ENCODE measurements at places on chromosomes 6 and 20. TPM values are rescaled to one million over a fixed set of nuclear protein-coding genes. Genes with fewer than 3 reads are reported as not detected.

DNA sequence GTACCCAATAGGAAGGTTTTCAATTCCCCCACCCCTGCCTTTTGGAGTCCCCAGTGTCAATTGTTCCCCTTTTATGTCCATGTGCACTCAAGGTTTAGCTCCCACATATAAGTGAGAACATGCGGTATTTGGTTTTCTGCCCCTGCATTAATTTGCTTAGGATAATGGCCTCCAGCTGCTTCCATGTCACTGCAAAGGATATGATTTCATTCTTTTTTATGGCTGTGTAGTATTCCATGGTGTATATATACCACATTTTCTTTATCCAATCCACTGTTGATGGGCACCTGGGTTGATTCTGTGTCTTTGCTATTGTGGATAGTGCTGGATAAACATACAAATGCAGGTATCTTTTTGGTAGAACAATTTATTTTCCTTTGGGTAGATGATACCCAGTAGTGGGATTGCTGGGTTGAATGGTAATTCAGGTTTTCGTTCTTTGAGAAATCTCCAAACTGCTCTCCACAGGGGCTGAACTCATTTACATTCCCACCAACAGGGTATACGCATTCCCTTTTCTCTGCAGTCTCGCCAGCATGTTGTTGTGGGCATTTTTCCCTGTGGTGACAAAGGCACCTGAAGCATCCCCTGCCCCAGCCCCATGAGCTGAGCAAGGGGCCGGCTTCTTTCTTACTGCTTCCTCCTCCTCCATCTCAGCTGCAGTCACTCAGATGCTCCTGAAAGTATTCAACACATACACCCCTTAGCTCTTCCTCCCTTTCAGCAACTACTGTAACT lies 66.7 kb downstream of the ELOVL2 start:
- no peak overlapping the region for H3K4me3 ChIP-seq
- no peak for DNase-seq
- H3K27me3 ChIP-seq = no peaks in the 10 kb centered on the region
- H3K27ac ChIP-seq = no peak overlapping the region

DNA sequence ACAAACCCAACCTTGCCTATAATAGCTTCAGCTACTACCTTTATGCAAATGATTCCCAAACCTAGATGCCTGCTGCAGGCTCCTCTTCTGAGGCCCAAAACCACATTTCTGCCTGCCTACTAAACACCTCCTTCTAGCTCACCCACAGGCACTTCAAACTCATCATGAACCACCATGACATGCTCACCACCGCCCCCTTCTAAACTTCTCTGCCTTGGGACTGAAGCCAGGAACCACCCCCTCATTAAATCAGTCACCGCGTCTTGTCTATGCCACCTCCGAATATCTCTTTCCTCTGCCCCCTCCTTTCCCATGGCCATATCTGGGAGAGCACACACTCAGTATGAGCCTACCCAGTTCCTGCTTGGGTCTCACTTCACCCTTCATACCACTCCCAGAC lies 101.2 kb downstream of the SNAP25 start:
- no peak for DNase-seq
- H3K4me1 ChIP-seq = no peaks in the 10 kb centered on the region
- H3K27me3 ChIP-seq = no peaks in the 10 kb centered on the region
- no peaks in the 10 kb centered on the region for H3K36me3 ChIP-seq
- no peak overlapping the region for H3K4me3 ChIP-seq

GRCh38 chr6:165843121-165843520 lies 180.1 kb upstream of the PDE10A start:
- no peaks in the 10 kb centered on the region for H3K36me3 ChIP-seq
- peaks cover 4% of the 10 kb centered on the region for H3K27me3 ChIP-seq

DNA sequence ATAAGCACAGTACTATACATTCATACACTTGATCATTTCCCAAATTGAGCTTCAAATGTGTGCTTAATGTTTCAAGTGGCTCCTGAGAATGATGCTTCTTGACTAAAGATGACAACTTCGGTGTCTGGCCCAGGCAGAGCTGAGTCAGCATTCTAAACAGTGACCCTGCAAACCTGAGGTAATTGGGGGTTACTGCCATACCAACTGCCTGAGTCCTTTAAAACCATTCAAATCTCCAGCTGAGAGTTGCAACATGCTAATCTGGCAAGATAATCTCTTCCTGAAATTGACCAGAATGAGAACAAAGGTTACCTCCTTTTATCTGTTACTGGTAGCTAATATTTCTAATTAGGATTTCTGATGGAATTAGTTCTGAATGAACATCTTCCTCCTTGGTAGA lies 8.2 kb downstream of the BACH2 start:
- H3K4me1 ChIP-seq = peaks cover 17% of the 10 kb centered on the region
- H3K27ac ChIP-seq = no peak overlapping the region
- no peaks in the 10 kb centered on the region for H3K36me3 ChIP-seq

DNA sequence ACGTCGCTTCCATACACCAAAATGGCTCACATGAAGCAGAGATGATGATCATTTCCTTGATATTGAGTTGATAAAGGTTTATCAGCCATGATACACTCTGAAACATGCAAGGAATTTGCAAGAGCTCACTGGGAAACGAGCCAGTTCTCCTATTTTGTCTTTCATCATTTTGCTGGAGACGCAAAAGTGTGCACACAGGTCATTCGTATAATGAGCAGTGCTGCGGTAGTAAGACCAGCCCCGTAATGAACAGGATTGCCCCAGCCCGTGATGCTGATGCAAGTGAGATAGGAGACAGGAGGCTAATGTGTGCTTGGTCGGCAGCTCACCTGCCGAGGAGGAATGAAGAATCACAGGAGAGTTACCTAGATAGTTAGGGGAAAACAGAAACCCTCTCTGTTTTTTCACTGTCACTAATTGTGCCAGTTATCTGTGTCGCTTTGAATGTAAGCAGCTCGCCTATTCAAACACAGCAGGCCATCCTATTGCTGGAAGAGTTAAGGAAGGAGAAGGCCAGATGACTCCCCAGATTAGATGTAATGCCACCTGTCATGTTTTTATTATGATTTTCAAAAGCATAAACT lies 391.8 kb downstream of the SAMD5 start:
- no peak overlapping the region for H3K27ac ChIP-seq
- H3K36me3 ChIP-seq = no peaks in the 10 kb centered on the region
- DNase-seq = no peak

DNA sequence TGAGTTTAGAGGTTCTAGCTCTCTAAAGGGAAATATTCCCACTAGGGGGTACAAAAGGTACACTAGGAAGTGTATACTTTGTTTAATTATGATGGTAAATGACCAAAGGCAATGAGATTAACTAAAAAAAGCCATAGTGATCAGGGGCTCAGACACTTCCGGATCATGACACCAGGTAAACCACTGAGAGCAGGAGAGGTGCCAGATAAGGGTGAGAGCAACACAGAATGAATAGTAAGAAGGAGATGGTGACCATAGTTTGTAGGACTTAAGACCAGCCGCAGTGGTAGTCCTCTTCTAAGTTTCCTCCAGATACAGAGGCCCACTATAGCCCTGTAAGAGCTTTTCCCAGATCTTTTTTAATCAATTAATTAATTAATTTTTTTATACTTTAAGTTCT lies 40.8 kb downstream of the OR2J2 start:
- no peak overlapping the region for H3K4me3 ChIP-seq
- DNase-seq = no peak
- no peaks in the 10 kb centered on the region for H3K36me3 ChIP-seq
- no peaks in the 10 kb centered on the region for H3K4me1 ChIP-seq
- H3K27me3 ChIP-seq = no peaks in the 10 kb centered on the region
- H3K27ac ChIP-seq = no peak overlapping the region

GRCh38 chr6:123716506-123716905 lies 79.8 kb upstream of the TRDN start:
- no peak overlapping the region for H3K27ac ChIP-seq
- H3K4me3 ChIP-seq = no peak overlapping the region
- no peaks in the 10 kb centered on the region for H3K27me3 ChIP-seq
- H3K4me1 ChIP-seq = no peaks in the 10 kb centered on the region

GRCh38 chr6:106446287-106446885 lies 85.9 kb downstream of the CRYBG1 start:
- no peaks in the 10 kb centered on the region for H3K27me3 ChIP-seq
- no peak for DNase-seq
- H3K4me3 ChIP-seq = no peak overlapping the region
- no peaks in the 10 kb centered on the region for H3K4me1 ChIP-seq
- H3K36me3 ChIP-seq = no peaks in the 10 kb centered on the region
- H3K27ac ChIP-seq = no peak overlapping the region

GRCh38 chr6:112113431-112113830 lies 26.0 kb downstream of the FAM229B start:
- no peak for DNase-seq
- no peaks in the 10 kb centered on the region for H3K27me3 ChIP-seq
- H3K27ac ChIP-seq = no peak overlapping the region
- no peaks in the 10 kb centered on the region for H3K4me1 ChIP-seq
- no peaks in the 10 kb centered on the region for H3K36me3 ChIP-seq

DNA sequence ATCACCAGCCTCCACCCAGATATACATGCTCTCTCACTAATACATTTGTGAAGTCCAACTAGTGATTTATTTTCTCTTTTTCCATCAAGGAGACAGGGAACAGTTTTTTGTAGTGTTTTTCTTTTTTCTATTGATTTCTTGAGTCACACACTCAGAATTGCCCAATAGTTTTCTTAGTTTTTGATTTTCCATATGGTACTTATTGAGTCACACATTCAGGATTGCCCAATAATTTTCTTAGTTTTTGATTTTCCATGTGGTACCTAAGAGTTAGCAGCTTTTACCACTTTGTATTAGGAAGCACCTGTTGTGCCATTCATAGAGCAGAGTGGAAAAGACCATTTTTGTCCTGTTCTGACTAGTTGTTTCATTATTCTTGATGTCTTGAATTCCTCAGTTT lies 1268.8 kb downstream of the EPHA7 start:
- no peaks in the 10 kb centered on the region for H3K36me3 ChIP-seq
- H3K4me3 ChIP-seq = no peak overlapping the region
- no peaks in the 10 kb centered on the region for H3K4me1 ChIP-seq
- no peak for DNase-seq

Gene CD83
- total RNA-seq = 26.0 TPM

Gene PAK1IP1
- 8.8 TPM for total RNA-seq

Gene ISM1
- total RNA-seq = 14.5 TPM
